CD8-positive, alpha-beta memory T cell (primary cell): ENCODE measurements at places on chromosomes 13 and 19. TPM values are rescaled to one million over a fixed set of nuclear protein-coding genes. Genes with fewer than 3 reads are reported as not detected.

The ALKBH7 gene
- 34.3 TPM for total RNA-seq

The PTPRS gene
- 0.31 TPM for total RNA-seq

The DCT gene
- not detected for total RNA-seq

The MADCAM1 gene
- 0.33 TPM for total RNA-seq

The SNRNP70 gene
- total RNA-seq = 210 TPM

The CD177 gene
- not detected for total RNA-seq

The C5AR1 gene
- 1.3 TPM for total RNA-seq

The IGSF23 gene
- total RNA-seq = not detected

The LGALS4 gene
- total RNA-seq = 1.2 TPM

The CALM3 gene
- total RNA-seq = 493 TPM

The PIP5K1C gene
- total RNA-seq = 27.6 TPM

The NCR1 gene
- 0.31 TPM for total RNA-seq

The FGF21 gene
- total RNA-seq = not detected

The CLEC17A gene
- total RNA-seq = 0.72 TPM

The TFPT gene
- 32.9 TPM for total RNA-seq

The CGB5 gene
- not detected for total RNA-seq

The C19orf85 gene
- not detected for total RNA-seq

The OR10H5 gene
- total RNA-seq = not detected

The CBARP gene
- 0.22 TPM for total RNA-seq

The RASA3 gene
- 26.4 TPM for total RNA-seq

The SULT2A1 gene
- not detected for total RNA-seq

The BRSK1 gene
- total RNA-seq = 5.7 TPM

The CEACAM20 gene
- total RNA-seq = not detected

The NKG7 gene
- 901 TPM for total RNA-seq

The SKA3 gene
- 28.3 TPM for total RNA-seq

The ZNF85 gene
- 15.1 TPM for total RNA-seq

The CC2D1A gene
- total RNA-seq = 30.8 TPM

The EPN1 gene
- total RNA-seq = 40.2 TPM

The PRR36 gene
- total RNA-seq = not detected

The IFNL1 gene
- total RNA-seq = not detected

The KLK1 gene
- 0.27 TPM for total RNA-seq

The NR2C2AP gene
- 59.5 TPM for total RNA-seq

The NDUFA13 gene
- total RNA-seq = 341 TPM

The CYP4F11 gene
- not detected for total RNA-seq

The IGFL1 gene
- not detected for total RNA-seq

The BST2 gene
- 116 TPM for total RNA-seq

The RNF17 gene
- total RNA-seq = not detected

The RB1 gene
- 38.2 TPM for total RNA-seq
